ENCODE measurements at places on chromosomes 7 and 10.
A peak's percentile ranks its signal among the peaks of the same experiment; 100 is the strongest.

GRCh38 chr10:4825868-4826791 lies at the start of gene AKR1E2:
Gene AKR1E2 (plus strand): TSS chr10:4826207. CDS start chr10:4826325, 118 bp downstream.
- DNase-seq: peak; percentile 56

DNA sequence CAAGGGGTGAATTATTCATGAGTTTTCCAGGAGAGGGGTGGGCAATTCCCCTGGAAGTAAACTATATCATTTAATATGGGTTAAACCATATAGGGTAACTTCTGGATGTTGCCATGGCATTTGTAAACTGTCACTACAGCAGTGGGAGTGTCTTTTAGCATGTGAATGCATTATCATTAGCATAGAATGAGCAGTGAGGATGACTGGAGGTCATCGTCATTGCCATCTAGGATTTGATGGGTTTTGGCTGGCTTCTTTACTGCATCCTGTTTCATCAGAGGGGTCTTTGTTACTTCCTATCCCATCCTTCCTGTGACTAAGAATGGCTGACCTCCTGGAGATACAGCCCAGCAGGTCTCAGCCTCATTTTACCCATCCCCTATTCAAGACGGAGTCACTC lies 139.5 kb upstream of the PRKCQ start:
- no peak for DNase-seq

GRCh38 chr7:24913801-24914464 lies 66.0 kb downstream of the OSBPL3 start:
- no peak for DNase-seq

- DNase-seq: no peak
These were observed 20.3 kb downstream of the MYOF start for GRCh38 chr10:93461807-93462178.

- no peak for DNase-seq
These were observed 33.0 kb upstream of the CHST15 start for GRCh38 chr10:124126145-124126982.

GRCh38 chr10:10421071-10421470 lies 596.6 kb upstream of the CELF2 start:
- DNase-seq: no peak

GRCh38 chr7:12719981-12720865 lies 32.8 kb downstream of the ARL4A start:
- no peak for DNase-seq

DNA sequence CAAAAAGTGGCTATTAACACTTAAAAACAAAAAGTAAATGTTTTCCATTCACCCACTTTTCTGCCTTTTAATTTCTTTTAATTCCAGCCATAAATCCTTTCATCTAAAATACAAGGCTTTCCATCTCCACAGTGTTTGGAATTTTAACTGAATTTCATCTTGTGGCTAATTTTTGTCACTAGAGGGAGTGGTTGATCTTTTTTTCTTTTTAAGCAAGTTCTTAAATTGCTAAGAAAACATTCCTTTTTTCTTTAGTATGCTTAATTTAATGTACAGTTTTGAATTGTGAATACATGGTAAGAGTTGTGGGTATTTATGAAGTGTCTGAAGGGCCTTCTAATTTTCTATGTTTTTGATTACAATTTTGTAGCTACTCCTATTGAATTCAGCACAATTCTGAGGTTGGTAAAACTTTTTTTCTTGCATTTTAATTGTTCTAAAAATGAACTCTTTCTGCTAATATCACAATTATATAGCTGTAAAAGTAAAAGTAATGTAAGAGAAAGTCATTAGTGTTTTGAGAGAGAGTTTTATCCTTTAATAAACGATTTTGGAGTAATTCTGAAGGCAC lies 54.9 kb upstream of the ANK3 start:
- no peak for DNase-seq

GRCh38 chr7:139169816-139170215 lies 60.3 kb upstream of the ZC3HAV1 start:
- no peak for DNase-seq

DNA sequence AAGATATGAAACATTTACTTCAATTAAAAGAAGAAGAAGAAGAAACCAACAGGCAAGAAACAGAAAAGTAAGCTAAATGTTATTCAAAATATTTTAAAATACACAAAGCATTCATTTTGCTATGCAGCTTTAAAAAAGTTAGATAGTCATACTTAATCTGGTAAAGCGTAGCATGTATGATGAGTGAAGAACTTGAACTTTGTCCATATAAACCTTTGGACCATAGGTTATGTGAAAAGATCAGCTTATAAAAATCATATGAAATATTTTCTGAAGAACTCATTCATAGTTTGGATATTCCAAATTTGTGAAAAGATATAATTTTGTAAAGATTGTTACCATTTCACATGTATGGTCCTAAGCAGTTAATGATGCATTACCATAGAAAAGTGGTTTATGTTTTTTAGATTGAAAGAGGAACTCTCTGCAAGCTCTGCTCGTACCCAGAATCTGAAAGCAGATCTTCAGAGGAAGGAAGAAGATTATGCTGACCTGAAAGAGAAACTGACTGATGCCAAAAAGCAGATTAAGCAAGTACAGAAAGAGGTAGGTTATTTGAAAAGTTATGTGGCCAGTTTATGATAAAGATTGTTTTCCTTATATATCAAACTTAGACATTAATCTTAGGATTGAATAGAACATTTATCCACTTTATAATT lies 37.3 kb downstream of the KIF20B start:
- DNase-seq: no peak

- no peak for DNase-seq
These were observed 430.5 kb upstream of the KLF6 start for GRCh38 chr10:4215485-4215884.

Data from stimulated activated CD8-positive, alpha-beta memory T cell treated with anti-CD3 and anti-CD28 coated beads, Interleukin-4, amount 100 ng/mL, for 1 hour (primary cell).